ENCODE measurements at places on chromosomes 11 and 22.

GRCh38 chr11:17526326-17526725 is 17.9 kb downstream of the USH1C start:
- DNase-seq = peak; percentile 59

DNA sequence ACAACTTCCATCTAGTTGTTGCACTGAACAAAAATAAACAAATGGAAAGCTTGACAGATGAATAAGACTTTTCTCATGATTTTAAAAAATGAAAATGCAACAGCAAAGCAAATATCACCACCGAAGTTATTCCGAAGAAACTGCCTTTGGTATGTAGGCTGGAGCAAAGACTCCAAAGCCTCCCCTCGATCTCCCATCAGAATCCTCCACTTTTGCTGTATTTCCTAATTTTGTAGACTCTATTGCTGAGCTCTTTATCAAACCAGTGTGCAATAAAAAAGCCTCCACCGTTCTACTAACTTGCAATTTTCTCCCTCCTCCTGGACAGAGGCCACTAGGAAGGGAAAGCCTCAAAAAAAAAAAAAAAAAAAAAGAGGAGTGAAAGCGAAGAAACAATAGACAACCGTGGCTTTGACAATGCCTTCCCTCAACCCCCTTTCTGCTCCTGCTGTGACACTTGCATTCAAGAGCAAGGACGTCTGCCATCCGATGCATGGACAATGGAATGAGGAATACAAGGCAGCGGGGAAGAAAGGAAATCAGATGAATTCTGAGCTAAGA is 190.9 kb upstream of the BLID start:
- DNase-seq = no peak

- DNase-seq = no peak
Measured at GRCh38 chr11:111502611-111503010, 9.6 kb downstream of the BTG4 start.

- DNase-seq = no peak
Measured at GRCh38 chr11:113632981-113633380, 73.1 kb downstream of the TMPRSS5 start.

DNA sequence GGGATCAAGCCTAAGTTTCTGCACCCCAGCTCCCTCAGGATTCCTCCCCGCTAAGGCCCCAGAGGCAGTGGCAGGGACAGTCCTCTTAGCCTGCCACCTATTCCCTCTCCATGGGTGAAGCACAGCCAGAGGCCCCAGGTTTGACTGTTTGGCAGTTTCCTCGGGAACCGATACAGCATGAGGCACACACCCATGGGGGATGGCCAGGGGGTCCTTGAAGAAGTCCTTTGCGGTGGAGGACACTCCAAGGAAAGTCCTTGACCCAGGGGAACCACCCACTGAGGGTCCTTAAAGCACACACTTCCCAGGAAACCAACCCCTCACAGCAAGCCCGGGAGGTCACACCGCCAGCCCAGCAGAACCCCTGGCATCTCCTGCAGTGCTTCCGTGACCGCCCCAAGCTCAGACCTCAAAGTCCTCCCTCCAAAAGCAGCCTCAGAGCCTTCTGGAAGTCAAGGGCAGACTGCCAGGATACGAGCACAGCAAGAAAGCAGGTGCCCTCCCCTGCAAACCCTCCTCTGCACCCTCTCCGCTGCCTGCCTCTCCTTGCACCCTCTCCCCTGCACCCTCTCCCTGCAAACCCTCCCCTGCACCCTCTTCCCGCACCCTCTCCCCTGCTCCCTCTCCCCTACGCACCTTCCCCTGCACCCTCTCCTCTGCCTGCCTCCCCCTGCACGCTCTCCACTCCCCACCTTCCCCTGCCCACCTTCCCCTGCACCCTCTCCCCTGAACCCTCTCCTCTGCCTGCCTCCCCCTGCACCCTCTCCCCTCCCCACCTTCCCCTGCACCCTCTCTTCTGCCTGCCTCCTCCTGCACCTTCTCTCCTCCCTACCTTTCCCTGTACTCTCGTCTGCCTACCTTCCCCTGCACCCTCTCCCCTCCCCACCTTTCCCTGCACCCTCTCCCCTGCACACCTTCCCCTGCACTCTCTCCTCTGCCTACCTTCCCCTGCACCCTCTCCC is 1.4 kb downstream of the SIGIRR start:
- DNase-seq = no peak

- DNase-seq = no peak
Measured at GRCh38 chr11:8025816-8026215, 38.7 kb downstream of the EIF3F start.

Data from NCI-H524 (cell line).